NCI-H1048 (cell line): ENCODE measurements at places on chromosomes 16 and 17.
A peak's percentile ranks its signal among the peaks of the same experiment; 100 is the strongest.

DNA sequence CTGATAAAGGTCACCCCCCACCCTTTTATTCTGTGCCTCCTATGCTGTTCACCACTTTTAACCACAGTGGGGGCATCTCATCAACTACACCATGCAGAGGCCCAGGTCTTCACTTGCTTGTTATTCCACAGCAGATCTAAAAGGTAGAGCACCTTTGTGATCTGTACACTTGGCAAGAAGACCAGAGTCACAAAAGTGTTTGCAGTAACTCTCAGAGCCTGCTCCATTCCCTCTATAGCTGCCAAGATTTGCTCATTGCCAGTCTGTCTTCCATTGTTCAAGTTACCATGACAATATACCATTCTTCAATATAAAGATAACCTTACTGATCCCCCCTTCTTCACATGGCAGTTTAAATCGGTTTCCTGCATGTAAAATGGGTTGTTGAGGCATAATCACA, 180.0 kb downstream of the TOX3 start:
- no peak for DNase-seq

- DNase-seq, result no peak
These were observed 7.1 kb upstream of the LGALS3BP start for GRCh38 chr17:78986649-78987328.

- DNase-seq, result no peak
These were observed 145.3 kb downstream of the GRIN2A start for GRCh38 chr16:10036956-10037355.

GRCh38 chr16:55824473-55825000, 8.4 kb downstream of the CES1 start:
- no peak for DNase-seq

- no peak for DNase-seq
These were observed 102.0 kb upstream of the PLCG2 start for GRCh38 chr16:81676883-81677737.

GRCh38 chr17:65173284-65173793, 36.2 kb downstream of the RGS9 start:
- no peak for DNase-seq

GRCh38 chr16:19700319-19700781, 17.7 kb downstream of the KNOP1 start:
- no peak for DNase-seq

DNA sequence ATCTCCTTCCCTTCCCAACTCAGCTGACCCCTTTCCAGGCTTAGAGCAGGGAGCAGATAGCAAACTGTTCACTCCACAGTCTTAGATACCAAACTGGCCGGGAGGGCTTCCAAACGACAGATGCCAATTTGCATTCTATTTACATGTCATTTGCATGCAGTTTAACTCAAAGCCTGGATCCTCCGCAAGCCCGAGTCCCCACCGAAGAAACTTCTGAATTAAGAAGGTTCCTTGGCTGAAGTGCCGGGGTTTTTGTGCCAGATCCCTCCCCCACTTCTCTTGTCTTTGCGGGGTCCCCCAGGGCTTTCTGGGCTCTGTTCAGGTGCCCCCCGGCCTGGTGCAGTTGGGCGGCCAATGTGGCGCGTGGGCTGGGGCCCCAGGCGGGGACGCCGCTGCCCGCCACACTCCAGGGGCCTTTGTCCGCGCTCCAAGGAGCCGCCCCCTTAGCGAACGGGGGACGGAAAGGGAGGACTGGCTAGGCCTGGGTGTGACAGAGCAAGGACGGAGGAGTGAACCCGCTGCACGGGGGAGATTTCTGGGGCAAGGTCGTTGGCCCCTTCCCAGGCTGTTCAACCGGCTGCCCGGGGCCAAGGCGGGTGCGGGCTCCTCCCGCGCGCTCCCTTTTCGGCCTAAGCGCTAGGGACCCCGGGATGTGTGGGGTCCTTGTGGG, 1.2 kb downstream of the GPRC5B start:
- DNase-seq, result peak; percentile 55

GRCh38 chr17:44903012-44903685, 3.9 kb upstream of the EFTUD2 start:
- DNase-seq, result no peak

- no peak for DNase-seq
These were observed 233.1 kb upstream of the AXIN2 start for GRCh38 chr17:65794572-65794971.

DNA sequence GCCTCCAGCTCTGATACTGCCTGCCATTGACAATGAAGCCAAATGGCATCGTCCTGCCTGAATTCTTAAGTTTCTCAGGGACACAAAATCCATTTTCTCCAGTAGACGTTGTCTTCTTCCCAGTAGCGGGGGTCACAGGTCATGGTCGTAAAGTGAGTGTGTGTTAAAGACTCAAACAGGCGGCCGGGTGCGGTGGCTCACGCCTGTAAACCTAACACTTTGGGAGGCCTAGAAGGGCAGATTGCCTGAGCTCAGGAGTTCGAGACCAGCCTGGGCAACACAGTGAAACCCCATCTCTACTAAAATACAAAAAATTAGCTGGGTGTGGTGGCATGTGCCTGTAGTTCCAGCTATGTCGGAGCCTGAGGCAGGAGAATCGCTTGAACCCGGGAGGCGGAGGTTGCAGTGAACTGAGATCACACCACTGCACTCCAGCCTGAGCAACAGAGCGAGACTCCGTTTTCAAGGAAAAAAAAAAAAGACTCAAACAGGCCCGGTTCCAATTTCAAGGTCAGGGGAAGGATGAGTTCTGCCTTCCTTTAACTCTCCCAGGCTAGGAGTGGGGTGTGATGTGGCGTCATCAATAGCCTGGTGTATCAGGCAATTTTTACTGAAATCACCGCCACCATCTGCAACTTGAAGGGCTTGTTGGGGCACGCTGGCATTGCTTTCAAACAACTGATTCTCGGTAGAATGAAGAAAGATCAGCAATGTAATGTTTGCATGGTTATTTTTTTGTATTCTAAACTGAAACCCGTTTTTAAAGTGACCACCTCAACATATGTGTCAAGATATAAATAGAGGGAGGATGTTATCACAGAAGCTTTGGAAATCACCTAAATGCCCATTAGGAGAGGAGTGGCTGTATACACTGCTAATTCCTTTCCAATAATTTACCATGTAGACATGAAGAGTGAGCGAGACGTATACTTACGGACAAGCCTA, 91.0 kb downstream of the WSCD1 start:
- DNase-seq, result no peak

GRCh38 chr17:74520790-74521480, 10.3 kb downstream of the CD300LB start:
- DNase-seq, result no peak

GRCh38 chr17:77409282-77410161, 268.8 kb downstream of the SEC14L1 start:
- no peak for DNase-seq

DNA sequence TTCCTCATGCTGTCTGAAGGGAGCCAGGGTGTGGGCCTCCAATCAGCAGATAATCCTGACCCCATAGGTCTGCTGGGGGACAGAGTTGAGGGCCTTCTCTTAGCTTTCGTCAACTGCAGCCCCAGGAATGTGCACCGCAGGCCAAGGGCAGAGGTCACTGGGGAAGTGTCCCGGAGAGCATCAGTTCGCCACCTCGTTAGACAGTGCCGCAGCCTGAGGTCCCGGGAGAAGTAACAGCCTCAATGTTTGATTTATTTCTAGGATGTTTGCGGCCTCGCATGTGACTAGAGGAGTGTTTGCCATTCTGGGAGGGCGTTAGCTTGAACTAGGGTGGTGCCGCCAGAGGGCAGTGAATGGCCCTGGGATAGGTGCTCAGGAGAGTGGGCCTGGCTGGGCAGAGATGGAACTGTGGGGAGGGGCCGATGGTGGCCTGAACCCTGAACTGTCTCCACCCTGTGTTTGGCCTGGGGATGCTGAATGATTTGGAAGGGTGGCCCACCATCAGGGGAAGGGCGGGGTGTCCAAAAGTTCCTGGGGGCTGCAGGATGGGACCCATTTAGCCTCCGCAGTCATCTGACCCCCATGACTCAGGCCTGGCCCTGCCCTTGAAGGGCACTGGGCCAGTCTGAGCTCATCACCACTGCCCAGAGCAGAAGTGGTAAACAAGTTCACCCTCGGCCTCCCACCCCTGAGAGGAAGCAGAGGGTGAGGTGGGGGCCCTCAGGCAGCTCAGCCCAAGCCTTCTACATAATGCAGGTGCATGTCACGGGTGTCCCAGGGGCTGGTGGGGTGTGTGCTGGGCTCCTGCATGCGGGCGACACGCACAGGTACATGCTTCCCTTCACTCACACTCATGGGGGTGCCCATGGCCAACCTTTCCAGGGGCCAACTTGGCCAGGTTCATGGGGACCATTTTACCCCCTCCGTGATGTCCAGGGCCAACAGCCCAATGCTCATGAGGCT, 12.4 kb upstream of the TAC4 start:
- DNase-seq, result no peak

- no peak for DNase-seq
These were observed 5.4 kb upstream of the EFCAB13 start for GRCh38 chr17:47318197-47318918.

DNA sequence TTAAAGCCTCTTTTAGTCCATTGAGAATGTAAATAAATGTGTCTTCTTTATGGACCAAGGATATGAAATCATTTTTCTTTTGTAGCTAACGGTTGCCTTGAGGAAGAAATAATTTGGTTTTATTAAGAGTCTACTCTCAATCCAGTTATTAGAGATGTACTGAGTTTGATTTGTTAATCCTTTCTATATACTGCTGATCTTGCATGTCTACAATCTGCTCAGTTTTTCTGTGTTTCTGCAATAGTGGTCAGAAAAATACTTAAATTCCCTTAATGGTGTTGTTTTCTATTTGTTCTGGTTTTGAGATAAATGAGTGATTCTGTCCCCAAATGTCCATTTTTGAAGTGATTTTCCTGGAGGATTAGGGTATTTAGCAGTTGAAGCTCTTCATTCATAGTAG, 54.9 kb downstream of the CYLD start:
- no peak for DNase-seq

- no peak for DNase-seq
These were observed 87.8 kb downstream of the TUBD1 start for GRCh38 chr17:59804901-59805465.

GRCh38 chr17:56808503-56808902, 25.2 kb downstream of the C17orf67 start:
- DNase-seq, result no peak

DNA sequence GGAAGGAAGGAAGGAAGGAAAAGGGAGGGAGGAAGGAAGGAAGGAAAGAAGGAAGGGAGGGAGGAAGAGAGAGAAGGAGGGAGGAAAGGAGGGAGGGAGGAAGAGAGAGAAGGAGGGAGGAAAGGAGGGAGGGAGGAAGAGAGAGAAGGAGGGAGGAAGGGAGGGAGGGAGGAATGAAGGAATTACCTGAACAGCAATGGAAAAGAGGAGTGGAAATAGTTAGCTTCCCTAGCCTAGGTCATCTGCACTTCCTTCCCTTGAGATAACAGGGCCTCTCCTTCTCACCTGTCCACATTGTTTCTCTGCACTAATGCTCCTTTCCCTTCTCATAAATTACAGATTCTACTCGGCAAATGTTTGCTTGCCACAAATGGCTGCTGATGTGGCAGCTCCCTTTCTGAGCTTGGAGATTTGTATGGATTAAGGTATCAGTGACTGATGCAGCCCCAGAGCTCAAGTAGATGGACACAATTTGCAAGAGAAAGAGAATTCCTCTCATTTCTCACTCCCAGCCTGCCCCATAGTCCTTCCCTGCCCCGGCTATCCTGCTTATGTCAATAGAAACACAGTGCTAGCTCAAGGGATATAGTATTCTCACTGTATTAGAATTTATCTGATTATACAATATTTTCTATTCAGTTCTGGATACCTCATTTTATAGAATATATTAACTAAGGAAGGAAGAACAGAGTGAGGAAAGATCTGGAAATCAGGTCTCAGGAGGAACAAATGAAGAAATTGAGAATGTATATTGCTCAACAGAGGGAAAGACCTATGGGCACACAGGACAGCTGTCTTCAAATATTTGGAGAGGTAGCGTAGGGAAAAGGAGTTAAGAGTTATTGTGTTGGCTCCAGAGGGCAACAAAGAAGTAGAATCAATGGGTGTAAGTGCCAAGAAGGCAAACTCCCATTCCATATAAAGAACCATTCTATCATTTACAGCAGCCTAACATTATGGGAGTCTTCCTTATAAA, 14.6 kb downstream of the HOXB1 start:
- DNase-seq, result no peak

GRCh38 chr17:61442878-61443474, 9.2 kb upstream of the TBX4 start:
- no peak for DNase-seq

DNA sequence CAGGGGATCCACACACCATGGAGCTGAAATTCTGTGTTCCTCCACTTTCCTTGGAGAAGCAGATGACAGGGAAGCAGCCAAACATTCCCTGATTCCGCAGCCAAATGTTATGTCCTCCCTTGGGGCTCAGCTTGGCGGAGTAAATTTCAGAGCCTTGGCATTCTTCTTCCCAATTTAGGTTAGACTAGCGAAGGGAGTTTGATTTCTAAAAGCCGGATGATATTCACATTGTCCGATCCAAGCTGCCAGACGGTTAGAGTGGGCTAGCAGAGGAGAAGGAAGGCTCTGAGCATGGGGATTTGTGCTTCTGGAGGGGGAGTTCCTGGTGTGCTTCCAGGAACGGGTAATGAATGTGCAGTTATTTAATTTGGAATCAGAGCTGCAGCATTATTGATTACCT, 380.4 kb upstream of the EEF2KMT start:
- no peak for DNase-seq

DNA sequence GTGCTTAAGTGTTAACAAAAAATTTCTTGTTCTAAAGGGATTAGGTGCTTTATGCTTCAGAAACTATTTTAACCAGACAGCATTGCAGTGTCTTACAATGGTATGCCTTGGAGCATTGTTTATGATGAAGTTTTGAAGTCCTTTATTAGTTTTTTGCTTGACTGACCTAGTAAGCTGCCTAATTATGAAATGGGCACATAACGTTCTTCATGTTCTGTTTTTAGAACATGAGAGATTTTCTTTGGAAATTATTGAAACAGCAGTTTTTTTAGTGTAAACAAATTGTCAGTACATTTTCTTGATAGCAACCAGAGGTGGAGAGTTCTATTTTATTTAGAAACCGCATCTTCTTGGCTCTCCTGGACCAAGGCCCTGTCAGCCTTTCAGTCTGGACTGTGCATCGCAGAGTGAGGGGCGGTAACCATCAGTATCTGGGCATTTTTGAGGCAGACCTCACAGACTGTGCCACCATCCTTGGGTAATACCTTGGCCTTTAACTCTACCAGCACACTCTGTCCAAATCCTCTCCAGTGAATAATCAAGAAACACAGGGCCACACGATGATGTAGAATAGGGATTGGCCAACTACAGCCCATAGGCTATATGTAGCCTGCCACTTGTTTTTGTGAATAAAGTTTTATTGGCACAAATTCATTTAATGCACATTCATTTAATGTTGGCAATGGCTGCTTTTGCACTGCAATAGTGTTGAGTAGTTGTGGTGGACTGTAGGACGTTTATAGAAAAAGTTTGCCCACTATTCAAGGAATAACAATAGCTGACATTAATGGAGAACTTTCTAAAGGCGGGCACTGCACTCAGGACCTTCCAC, 81.1 kb downstream of the VPS35L start:
- DNase-seq, result no peak
